ENCODE measurements at places on chromosomes 1 and 21. TPM values are rescaled to one million over a fixed set of nuclear protein-coding genes. Genes with fewer than 3 reads are reported as not detected.

The PGLYRP3 gene
- total RNA-seq, result 33.1 TPM

The AK5 gene
- not detected for total RNA-seq

The S100A7 gene
- 9,163 TPM for total RNA-seq

GRCh38 chr1:211527888-211528287 lies 35.9 kb upstream of the RD3 start:
- no peak for DNase-seq

The MTFR1L gene
- total RNA-seq, result 53.8 TPM

- DNase-seq, result no peak
Observed at GRCh38 chr1:201282216-201282615, 1.1 kb upstream of the PKP1 start.

The FAM110D gene
- 0.23 TPM for total RNA-seq

- DNase-seq, result no peak
Observed at GRCh38 chr21:29124645-29125044, 5.8 kb upstream of the MAP3K7CL start.

The NDUFV3 gene
- 32.3 TPM for total RNA-seq

DNA sequence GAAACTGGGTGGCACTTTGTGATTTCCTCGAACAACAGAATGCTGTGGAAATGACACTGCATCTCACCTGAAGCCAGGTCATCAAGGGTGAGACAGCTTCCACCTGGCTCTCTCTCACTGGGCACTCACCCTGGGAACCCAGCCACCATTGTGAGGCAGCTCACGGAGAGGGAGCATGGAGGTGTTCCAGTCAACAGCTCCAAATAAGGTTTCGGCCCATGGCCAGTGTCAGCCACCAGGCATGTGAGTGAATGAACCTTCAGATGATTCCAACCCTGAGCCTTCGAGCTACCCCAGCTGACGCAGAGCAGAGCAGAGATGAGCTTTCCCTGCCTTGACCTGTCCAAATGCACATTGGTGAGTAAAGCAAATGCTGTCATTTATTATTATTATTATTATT lies 58.1 kb downstream of the SYDE2 start:
- DNase-seq, result no peak

DNA sequence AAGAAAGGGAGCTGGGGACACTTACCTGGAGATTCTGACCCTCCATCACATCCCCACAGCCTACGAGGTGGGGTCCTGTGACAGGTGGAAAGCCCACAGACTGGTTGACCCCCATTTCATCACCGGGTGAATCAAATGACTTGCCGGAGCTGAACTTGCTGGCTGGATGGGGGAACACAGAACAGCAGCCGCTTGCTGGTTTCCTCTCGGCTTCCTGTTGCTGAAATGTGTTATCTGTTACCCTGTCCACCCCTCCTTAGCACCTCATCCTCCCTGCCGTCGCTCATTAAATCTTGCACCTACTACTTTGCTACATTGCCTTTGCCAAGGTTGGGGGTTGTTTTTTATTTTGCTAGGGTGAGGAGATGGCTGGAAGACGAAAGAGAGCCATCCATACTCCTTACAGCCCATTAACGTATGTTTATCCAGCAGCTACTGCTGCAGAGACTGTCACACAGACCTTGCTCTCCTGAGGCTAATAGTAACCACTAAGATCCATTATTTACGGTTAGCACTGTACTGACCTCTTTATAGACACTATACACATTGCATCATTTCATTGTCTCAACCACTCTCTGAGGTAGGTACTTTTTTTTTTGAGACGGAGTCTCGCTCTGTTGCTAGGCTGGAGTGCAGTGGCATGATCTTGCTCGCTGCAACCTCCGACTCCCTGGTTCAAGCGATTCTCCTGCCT lies 7.0 kb downstream of the PAFAH2 start:
- no peak for DNase-seq

DNA sequence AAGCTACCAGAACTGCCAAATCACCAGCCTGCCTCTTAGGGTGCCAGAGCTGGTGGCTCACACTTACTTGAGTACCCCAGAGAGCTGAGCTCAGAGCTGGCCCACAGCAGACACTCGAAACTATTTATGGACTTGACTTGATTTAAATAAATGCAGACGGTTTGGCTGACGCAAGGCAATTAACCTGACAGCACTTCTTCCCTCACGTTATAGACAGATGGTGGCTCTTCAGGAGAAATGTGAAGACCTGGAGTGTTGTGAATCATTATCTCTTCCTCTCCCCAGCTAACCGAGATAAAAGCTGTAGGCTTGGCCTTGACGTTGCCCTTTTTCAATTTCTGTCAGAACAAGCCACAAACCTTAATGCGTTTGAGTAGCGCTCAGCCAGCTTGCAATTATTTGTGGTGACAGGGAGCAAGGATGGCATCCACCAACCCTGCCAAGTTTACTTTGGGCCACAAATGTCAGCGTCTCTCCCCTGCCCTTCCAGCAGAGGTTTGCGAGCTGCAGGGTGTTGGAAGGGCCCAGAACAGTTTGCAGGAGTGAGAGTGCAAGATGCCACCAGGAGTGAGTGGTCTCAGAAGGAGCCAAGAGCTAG lies 34.0 kb upstream of the BCAR3 start:
- no peak for DNase-seq

DNA sequence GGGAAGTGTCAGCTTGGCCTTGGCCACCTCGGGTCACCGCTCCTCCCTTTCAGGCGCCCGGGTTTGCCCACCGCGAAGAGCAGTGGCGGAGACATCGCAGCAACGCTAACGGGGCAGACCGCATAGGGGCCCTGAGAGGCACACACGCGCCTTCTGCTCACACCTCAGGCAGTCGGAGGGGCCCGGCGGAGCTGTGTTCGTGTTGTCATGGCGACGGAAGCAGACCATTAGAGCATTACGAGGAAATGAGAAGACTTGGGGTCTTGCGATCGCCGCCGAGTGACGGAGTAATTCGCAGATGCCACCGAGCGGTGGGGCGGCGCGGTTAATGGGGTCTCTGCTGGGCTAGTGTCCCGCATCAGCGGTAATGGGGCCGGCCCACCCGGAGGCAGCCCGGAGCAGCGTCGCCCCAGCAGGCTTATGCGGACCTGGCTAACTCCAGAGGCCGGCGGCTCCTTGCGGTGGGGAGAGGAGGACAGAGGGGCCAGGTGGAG lies 144.1 kb downstream of the TNR start:
- peak; percentile 9 for DNase-seq

GRCh38 chr1:91011726-91012125 lies 10.1 kb downstream of the ZNF644 start:
- no peak for DNase-seq

DNA sequence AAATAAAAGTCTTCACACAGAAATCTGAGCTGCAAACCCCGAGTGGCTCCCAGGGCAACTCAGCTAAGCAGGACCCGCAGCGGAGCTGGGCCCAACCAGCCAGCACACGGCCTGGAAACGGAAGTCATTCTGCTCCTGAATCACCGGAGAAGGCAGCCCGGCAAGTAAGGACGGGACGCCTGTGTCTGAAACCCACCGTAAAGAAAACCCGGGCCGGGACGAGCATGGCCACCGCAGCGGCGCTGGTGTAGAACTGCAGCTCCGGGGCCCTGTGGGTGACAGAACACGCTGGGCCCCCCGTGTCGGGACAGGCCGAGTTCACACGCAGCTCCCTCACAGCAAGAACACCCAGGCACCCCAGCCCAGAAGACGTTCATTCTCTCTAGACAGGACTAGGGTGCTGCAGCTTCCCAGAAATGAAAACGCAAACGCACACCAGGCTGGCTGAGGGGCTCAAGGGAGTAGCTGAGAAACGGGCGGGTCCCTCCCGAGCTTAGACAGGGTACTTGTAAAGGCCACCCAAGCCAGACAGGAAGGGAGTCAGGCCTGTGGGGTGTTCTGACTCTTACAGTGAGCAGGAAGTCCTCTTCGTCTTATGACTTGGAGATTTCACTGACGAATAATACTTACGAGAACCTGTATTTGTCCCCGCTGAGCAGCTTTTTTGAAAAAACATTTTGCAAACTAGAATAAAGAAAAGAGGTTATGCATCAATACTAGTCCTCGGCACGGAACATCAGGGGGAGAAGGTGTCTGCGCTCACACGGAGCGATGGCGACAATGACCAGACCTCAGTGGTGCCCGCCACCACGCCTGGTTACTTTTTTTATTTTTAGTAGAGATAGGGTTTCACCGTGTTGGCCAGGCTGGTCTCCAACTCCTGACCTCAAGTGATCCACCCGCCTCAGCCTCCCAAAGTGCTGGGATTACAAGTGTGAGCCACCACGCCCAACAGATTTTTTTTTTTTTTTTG lies 10.9 kb upstream of the CDK11B start:
- DNase-seq, result no peak

The MNDA gene
- total RNA-seq, result 1.2 TPM
